HS-27A (cell line): ENCODE measurements at places on chromosomes 11 and 22.

DNA sequence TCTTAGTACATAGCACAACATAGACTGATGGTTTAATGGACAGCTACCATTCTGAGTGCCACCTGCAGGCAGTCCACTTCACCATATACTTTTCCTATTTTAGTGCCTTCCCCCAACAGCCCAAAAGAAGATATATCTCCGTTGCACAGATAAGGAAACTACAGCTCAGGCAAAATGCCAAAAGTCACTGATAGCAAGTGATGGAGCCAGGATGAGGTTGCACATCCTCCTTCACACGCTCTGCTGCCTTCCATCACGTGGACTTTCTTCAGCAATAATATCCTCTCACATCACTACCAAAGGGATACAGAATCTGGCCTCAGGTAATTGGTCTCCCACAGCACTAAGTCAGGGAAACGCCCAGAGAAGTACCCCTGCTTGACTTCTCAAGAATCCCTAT, 7.5 kb downstream of the TCF20 start:
- DNase-seq = no peak

- no peak for DNase-seq
These were observed 314.7 kb upstream of the SYN3 start for GRCh38 chr22:33372875-33373274.

DNA sequence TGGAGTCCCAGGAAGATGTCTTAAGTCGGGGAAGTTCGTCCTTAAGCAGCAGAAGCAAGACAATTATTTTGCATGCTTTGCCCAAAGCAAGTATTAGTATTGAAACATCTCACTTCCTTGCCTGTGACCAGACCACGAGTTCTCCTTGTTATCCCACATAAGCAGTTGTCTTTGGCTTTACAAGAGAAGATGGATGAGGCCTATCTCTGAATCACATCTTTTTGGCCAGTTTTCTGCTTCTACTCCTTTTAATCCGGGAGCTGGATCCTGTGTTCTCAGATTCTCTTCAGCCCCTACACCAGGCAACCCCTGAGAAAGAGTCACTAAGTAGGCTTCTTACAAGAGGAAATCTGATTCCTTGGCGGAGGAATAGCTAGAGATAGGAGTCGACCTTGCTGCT, 2.1 kb downstream of the SYT9 start:
- DNase-seq = no peak

GRCh38 chr22:17265649-17266248, 46.5 kb upstream of the ADA2 start:
- DNase-seq = no peak
